ENCODE measurements at places on chromosomes 6 and 20.

DNA sequence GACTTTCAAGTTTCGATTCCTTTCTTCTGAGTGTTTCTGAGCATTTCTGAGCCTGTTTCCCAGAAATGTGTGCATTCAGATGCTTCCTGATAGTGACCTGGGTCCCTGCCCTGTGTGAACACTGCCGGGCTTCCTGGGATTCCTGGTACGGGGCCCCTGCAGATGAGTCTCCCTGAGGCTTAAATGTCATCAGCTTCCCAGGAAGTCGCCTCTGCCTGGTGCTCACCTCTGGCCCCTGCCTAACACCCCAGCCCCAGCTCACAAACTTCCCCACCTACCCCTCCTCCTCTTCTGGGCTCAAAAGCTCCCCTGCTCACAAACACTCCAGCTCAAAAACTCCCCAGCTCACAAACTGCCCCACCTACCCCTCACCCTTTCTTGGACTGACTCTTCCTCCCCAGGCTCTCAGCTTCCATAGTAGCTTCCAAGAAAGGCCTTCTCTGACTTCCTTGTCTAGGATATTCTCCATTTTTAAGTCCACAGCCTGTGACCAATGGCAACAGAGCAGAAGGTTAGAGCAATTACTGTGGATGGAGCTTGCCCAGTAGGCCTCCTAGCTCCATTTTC, 42.0 kb downstream of the TGM2 start:
- no peak for DNase-seq

- DNase-seq: no peak
Measured at GRCh38 chr20:18299364-18299763, 11.0 kb downstream of the ZNF133 start.

GRCh38 chr6:14396392-14396791, 278.8 kb downstream of the CD83 start:
- no peak for DNase-seq

DNA sequence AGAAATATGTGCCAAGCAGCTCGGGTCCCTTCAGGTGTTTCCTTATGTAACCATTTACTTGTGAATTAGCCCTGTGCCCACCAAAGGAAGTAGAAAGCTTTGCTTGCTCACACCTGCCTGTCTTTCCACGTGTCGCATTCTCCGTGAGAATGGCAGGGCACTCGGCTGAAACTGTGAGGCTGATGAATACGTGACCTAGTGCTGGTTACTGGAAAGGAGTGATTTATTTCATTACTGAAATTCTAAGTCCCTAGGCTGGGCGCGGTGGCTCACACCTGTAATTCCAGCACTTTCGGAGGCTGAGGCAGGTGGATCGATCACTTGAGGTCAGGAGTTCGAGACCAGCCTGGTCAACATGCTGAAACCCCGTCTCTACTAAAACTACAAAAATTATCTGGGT, 45.9 kb upstream of the TULP1 start:
- DNase-seq: no peak

DNA sequence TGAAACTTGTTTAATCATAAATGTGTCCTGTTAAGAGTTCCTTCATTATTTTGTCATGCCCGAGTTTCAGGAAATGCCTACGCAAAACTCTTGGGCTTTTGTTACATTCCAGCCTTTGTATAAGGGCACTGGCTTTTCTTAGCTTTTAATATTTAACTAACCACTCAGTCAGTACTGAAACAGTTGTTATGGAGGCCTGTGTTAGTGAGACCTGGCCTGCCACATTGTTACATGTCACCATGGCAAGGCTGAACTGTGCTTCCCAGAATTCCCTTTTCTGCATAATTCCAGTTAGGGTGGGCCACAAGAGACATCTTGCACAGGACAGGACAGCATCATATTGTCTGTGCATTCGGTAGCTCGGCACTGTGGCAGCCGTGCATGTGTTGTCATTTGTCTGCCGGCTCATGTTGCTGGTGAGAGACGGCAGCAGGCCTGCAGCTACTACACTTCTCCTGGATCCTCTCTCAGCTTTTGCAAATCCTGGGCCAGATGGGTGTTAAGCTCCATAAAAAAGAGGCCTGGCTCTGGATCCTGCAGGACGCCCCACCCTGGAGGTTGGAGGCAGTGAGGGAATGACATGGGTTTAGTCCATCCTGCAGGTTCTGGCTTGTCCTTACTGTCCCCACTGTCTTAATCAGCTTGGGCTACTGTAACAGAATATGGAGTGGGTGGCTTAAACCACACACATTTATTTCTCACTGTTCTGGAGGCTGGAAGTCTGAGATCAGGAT, 128.8 kb upstream of the DTNBP1 start:
- no peak for DNase-seq

DNA sequence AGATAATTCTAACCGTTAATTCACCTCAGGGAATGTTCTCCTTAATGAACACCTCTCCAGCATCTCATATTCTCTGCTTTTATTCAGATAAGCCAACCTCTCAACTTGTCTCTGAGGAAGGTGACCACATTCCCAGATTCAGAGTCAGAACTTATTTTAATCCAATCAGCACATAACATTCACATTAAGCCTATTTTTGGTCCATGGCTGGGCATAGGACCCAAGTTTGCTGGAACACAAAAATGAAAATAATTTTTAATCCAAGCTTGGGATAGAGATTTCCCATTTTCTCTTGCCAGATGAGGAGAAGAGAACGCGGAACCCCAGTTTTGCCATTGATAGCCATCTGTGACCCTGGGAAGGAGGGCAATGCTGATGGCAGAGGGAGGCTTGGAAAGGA, 126.5 kb downstream of the FRK start:
- no peak for DNase-seq

- peak; percentile 24 for DNase-seq
Measured at GRCh38 chr20:10672624-10673127, 1.1 kb downstream of the JAG1 start.

DNA sequence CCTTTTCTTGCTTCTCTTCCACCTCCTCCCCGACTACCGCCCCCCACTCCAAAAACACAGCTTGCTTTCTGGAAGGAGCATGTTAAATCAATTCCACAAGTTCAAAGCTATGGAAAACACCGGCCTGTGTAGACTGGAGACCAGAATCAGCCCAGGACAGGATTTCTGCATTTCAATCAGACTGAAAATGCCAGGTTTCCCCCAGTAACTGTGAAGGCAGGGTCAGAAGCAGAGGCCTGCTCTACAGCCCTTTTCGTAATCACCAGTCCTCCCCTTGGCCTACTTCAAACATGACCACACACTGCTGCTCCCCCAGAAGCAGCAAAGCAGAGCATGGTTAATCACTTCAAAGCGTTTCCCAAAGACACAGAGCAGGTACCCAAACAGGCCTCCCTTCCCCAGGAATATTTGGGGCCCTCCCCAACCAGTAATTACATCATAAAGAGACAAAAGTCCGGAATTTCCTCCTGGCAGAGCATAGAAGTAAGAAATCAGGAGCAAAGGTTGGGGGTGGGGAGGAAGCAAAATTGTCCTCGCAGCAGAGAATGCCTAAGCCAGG, 38.4 kb downstream of the ZMYND8 start:
- no peak for DNase-seq

- DNase-seq: no peak
Measured at GRCh38 chr20:48676795-48677460, 150.9 kb downstream of the PREX1 start.

GRCh38 chr6:37822851-37823682, 3.5 kb downstream of the ZFAND3 start:
- DNase-seq: no peak

DNA sequence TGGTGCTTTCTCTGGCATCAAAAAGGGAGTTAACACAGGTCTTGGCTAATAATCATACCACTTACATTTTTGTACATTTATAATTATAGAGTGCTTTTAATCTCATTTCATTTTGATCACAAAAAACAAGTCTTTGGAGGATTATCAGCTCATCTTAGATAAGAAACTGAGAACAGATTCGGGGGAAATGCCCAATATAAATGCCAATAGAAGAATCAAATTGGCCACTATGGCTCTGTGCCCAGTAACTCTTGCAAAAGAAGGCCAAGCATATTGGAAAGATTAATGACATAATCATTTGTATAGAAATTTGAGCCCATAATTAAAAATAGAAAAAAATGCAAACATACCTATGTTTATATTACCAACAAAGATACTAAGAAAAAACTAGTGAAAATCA, 42.5 kb downstream of the IPCEF1 start:
- DNase-seq: no peak

DNA sequence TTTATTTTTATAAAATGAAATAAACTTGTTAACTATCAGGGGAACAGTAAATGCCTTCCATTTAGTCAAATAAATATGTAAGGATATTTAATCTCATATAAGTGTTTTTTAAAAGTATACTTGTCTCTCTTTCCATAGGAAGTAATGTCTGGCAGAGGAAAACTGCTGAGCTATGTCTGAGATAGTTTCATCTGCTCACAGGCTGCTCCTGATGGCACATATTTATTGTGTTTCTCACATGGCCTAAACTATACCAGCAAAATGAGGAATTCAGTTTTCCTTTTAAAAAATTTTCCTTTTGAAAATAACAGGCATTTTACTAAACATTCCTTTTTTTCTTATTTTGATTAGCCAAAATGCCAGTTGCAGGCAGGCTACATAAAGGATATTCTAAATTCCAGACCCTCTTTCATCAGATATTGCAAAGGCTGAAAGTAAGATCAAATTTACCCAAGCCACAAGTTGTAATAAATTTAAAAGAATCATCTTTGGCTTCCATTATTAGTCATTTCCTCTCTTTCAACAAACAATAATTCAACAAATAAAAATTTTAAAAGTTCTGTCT, 60.1 kb upstream of the RNF146 start:
- no peak for DNase-seq

DNA sequence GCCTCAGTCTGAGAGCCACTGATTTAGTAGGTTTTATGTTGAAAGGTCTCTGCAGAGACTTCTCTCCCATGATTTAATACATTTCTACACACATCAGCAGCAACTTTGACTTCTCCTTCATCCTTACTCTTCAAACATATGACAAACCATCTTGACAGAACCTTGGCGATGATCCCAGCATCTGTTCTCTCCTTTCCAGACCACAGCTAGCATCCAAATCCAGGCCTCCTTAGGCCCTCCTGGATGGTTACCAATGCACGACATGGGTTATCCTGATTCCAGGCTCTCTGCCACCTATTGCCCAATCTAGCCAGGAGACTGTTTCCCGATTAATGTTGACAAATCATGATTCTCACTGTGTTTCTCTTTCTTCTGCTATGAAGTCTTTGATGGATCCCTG, 16.8 kb downstream of the LAMA4 start:
- DNase-seq: no peak

DNA sequence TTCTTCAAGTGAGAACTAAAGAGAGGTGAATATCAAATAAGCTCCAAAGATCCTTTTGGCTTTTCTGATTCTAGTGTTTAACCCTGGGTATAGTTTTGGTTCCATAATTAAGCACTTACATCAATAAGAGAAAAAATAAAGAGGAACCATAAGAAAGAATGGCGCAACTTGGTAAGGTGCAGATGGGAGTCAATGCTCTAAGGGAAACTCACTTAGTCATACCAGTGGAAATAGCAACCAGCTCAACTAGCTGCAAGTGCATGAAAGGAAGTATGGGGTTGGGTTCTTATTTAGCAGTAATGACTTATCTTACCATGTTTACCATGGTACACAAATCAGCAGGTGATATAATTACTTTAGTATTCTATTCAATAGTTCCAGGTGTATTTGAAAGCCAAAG, 296.5 kb upstream of the RUNX2 start:
- DNase-seq: no peak

DNA sequence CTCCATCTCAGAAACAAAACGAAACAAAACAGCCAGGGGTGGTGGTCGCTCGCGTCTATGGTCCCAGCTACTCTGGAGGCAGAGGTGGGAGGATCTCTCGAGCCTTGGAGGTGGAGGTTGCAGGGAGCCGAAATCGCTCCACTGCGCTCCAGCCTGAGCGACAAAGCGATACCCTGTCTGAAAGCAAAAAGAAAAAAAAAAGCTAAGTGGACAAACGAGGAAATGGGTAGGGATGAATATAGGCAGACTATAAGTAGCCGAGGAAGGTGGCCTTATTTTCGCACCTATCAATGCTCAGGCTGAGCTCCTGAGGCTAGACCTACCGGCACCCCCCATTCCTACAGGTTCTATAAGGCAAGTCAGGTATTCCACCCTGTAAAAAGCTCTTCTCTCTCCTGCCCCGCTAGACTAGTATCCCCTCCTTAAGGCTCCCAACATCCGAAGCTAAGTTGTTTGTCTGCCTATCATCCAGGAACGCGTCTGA, 650 bp upstream of the CASP8AP2 start:
- peak; percentile 46 for DNase-seq

DNA sequence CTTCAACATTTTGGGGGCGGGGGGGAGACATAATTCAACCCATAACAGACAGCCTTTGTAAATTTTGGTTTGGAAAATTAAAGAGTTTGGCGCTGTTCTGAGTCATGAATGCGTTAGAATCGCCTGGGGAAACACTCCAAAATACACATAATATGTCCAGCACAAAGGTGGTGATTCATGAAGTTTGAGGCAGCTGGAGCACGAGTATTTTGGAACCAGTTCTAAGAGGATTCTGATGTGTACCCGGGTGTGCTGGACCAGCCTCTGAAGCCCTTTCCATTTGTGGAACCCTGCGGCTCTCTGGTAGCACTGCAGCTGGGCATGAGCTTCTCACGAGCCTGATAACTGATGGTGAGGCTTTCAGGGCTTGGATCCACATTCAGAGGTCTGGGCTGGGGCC, 4.7 kb downstream of the GMPR start:
- DNase-seq: no peak

- no peak for DNase-seq
Measured at GRCh38 chr6:11682561-11682975, 96.0 kb downstream of the ADTRP start.

DNA sequence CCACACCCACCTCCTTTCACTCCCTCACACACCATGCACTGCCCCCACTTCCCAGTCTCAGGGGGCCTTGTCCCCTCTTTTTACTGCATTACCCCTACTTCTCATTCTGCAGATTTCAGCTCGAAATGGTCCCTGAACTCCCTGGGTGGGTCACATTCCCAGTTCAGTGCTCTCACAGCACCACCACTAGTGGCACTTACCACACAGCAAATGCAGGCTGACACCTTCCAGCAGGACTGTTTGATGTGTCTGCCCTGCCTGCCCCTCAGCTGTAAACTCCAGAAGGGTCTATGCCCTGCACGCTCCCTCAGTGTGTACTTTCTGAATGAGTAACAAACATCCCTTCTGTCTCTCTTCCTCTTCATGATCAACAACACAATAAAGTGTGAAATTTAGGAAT, 4.0 kb downstream of the DYNLT1 start:
- no peak for DNase-seq
